Activated T-cell treated with anti-CD3 and anti-CD28 coated beads for 4 hours (primary cell): ENCODE measurements at places on chromosomes 5 and 9.

DNA sequence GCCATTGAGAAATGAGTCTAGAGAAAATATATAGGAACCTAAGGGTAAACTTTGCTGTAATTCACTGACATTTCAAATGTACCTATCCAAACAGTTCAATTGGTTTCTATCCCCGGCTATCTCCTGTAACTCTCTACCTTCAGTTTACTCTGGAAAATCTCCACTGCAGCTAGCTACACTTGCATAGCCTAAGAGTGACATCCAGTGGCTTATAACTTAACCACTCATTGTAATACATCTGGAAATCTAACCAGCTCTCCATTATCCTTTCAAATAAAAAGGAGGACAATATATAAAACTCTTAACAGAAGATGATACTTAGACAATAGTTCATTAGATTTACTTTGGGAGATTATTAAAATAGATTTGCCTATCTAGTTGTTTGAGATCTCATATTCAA, 35.3 kb upstream of the SPDL1 start:
- DNase-seq = no peak

DNA sequence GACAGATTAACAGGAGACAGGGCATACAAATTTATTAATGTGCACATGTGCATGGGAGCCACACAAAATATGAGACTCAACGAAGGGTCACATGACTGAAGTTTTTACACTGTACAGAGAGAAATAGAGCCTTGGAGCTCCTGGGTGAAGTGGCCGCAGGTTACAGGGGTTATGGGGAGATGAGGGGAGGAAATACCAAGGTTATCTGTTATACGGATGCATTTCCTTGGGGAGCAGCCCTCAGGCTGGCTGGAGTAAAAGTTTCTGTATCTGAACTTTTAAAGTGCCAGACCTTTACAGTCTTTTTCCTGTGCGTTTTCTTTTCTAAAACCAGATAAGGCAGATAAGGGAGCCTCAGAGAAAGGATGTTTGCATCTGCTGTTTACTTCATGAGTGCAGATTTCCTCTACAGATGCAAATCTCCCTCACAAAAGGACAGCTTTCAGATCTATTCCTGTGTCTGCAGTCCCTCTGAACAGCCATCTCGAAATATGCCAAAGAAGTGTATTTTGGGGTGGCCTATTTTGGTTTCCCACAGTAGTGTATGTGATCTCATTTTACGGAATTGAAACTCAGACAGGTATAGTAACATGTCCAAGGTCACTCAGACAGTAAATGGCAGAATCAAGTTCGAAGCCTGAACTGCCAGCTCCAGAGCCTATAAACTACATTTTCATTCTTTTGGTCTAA, 139.3 kb upstream of the FBXL17 start:
- DNase-seq = no peak

DNA sequence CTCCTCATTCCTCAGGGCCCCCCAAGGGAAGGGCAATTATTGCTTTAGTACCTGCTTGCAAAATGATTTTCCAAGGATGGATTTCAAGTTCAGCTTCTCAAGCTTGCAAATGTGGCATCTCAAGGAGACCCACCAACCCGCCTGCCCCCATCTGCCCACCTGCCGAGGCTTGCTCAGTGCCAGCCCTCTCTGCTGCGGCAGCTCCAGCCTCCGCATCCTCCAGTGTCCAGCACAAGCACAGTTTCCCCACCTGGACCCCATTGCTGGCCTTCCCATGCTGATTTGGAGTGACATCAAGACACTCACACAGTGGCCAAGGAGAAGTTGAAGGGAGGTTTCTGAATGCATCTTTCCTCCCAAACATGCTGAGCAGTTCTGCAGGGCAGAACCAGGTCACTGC, 31.2 kb downstream of the MED10 start:
- DNase-seq = no peak

DNA sequence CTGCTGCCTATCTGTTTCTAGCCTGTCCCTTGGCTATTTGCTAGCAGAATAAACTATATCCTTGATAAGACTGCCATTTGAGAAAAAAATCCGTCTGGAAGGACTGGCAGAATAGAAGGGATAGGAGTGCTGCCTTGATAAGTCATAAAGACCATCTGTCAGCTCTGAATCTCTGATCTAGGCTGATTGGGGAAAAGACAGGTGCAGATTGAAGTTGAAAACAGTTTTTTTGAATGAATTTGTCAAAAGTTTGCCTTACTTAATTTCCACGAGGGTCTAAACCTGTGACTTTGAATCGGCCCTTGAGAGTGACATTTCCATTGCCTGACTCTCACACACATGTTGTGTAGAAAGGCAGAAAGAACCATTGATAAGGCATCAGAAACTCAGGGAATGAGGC, 218.6 kb downstream of the MAN2A1 start:
- DNase-seq = no peak

- no peak for DNase-seq
Measured at GRCh38 chr5:1300581-1301083, 5.8 kb upstream of the TERT start.

GRCh38 chr5:177478711-177479646, 5.5 kb upstream of the DBN1 start:
- no peak for DNase-seq

GRCh38 chr9:136014147-136014923, 53.2 kb upstream of the UBAC1 start:
- no peak for DNase-seq

DNA sequence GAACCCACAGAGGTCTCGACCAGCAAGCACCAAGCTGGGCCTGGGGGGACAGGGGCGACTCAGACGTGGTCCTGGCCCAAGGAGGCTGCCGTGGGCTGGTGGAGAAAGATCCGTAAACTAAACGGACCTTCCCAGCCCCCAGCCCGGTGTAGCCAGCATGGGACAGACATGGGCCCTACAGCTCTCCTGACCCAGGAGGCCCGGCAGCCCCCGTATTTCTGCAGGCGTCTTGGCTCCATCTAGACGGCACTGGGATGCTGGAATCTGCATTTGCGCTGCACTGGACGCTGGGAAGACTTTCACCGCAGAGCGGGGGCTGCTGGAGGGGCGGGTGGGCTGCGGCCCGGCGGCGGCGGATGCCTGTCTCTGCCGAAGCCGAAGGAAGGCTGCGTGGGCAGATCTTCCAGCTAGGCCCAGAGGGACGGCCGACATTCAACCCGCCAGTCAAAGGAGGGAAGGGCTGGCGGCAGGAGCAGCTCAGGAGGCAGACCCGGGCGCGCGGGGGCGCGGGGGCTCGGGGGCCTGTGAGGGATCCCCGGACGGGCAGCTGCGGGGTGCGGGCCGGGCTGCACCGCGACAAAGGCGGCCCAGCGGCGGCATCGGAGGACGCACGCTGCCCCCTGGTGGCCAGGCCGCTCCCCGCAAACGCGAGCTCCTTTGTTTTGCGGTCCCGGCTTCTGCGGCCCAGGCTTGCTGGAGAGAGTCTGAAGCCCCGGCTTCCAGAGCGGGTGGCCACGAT, 266.2 kb downstream of the NSG2 start:
- peak; percentile 41 for DNase-seq

- no peak for DNase-seq
Measured at GRCh38 chr9:4620881-4621555, 41.1 kb upstream of the PLPP6 start.

DNA sequence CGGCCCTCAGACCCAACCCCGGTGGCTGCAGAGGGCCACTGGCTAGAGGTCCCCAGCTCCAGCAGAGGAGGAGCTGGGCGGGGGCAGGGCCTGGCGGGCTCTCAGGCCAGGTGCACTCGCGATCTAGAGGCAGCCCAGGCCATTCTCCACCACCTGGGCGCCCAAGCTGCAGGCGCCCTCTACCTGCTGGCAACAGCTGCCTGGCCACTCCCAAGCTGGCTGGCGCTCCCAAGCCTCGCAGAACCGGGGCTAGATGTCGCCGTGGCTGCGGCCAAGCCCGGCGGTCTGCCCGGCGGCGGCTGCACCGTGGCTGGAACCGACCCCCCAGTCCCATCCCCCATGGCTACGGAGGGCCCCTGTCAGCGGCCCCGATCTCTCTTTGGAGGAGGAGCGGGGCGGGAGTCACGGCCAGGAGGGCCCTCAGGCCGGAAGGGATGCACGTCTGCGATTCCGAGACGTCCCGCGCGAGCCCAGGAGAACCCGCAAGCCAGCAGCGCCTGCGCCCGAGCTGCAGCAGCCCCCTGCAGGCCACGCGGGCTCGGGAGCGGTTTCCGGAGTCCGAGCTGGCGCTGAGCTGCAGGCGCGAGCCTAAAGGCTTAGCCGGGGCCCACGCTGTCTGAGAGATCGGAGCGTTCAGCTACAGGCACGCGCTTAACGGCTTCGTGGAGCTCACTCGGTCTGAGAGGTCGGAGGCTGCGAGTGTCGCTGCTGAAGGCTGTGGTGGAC, 44.3 kb upstream of the BICD2 start:
- no peak for DNase-seq

DNA sequence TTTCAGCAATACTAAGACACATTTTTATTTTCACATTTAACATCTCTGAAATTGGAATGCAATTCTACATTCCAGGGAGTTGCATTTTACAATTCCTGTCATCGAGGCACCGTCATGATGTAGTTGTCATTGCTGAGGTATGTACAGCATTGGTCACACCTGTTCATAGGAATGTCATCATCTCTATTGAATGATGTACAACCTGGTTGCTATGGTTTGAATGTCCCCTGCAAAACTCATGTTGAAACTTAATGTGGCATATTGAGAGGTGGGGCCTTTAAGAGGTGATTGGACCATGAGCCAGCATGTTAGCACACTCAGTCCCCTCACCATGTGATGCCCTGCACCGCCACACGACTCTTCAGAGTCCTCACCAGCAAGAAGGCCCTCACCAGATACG, 103.1 kb downstream of the CEMIP2 start:
- DNase-seq = no peak

DNA sequence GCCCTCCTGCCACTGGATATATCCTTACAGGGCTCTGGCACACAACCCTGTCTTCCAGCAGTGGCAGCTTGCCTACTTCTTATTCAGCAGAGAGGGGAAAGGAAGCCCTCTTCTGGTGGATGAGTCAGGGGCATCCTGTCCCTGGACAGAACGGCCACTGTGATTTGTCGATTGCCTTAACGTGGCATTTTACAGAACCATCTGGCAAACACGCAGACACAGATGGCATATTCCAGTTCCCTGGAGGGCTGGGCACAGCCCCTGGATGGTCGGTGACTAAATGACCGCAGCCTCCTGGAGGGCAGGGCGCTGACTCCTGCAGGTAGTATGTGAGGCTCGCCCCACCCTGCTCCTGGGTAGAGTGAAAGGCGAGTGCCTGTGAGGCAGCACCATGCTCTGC, 62.1 kb downstream of the DCP2 start:
- no peak for DNase-seq

DNA sequence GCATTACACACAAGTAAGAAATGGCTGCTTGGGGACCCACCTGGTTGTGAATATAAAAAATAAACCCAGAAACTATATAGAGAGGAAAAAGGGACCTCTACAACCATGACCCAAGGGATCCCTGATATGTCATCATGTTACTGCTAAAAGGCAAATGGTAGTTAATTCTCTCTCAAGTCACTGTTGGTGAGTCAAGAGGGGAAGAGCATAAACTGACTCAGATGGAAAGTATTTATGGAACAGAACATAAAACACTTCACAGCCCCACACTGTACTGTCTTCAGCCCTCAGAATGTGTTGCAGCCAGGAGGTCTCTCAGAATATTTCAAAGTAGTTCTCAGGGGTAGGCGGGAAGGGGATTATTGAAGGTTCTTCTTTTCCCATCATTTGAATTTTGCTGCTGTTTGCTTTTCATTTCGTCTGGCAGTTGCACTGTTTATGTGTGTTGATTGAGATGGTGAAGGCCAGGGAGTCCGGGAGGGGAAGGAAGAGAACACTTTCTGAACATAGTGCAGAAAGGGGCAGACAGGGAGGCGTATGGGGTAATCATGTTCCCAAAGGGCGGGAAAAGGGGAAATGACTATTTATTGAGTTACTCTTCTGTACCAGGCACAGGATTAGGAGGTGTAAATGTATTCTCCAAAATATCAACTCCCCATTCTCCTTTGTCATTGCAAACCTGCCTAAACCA, 85.5 kb downstream of the TEK start:
- DNase-seq = no peak

DNA sequence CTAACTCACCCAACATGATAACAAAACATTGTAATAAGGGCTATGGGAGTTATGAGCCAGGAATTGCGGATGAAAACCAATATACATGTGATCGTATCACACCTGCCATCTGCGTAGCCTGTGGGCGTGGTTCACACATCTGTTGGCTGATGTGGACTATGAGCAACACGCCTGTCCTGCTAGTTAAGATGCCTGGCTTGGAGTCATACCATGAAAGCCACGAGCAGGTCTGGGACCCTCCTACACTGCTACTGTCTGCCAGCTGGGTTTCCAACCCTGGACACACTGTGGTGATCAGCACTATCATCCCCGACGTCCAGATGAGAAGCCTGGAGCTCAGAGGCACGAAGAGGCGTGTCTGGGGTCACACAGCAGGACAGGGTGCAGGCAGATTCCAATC, 40.2 kb downstream of the STK10 start:
- DNase-seq = no peak

- DNase-seq = no peak
Measured at GRCh38 chr9:115469841-115470240, 351.9 kb upstream of the TNC start.

DNA sequence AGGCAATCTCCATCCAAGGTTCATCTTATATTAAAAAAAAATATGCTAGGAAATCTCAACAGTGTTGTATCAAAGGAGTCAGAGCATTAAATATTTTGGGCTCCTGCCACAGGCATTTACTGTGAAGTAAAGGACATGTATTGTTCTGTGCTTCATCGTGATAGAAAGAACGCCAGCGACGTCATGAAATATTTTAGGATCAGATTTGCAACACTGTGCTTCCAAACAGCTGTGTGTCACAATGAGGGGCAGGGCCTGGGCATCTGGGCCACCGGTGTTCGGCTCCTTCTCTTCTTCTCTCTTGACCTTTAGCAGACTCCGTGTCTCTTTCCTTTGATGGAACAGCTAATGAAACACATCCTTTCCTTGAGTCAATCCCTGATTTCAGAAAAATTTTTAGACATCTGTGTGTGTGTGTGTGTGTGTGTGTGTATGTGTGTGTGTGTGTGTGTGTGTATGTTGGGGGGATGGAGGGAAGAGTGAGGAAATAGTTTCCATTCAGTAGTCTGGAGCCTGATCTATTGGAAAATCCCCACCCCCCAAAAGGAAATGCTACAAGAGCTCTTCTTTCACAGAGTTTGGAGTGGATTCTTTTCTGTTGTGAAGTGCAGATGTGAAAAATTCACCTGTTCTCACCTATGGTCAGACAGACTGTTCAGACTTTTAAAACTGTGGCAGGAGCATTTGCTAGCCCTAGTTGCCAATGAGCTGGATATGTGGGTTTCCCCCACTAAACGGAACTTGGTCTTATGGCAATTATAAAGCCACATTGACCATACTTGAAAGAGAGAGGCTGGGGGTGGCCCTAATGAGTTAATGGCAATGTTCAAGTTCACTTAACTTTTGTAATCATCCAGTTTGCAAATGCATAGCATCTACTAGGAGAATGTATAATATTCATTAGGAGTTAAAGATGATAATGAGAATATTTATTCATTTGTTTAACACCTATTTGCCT, 18.1 kb upstream of the TNC start:
- DNase-seq = no peak

DNA sequence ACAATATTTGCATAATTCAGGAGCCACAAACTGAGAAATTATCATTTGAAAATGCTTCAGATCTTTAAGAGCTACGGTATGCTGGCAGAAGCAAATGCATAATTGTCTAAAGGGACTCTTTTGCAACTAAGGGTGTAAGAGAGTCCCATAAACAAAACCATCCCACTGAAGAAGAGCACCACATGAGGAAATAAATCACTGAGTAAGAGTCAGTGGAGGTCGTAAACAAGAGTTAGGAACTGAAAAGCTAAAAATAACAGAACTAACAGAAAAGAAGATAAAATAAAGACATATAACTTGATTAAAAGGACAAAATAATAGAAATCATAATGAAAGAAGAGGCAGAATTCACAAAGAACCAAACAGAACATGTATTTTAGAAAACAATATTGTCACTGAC, 3.5 kb upstream of the SMC2 start:
- no peak for DNase-seq
